Stimulated activated CD4-positive, alpha-beta T cell treated with anti-CD3 and anti-CD28 coated beads, TNF-alpha, amount 100 ng/mL, for 24 hours (primary cell): ENCODE measurements at places on chromosomes 4 and X.

DNA sequence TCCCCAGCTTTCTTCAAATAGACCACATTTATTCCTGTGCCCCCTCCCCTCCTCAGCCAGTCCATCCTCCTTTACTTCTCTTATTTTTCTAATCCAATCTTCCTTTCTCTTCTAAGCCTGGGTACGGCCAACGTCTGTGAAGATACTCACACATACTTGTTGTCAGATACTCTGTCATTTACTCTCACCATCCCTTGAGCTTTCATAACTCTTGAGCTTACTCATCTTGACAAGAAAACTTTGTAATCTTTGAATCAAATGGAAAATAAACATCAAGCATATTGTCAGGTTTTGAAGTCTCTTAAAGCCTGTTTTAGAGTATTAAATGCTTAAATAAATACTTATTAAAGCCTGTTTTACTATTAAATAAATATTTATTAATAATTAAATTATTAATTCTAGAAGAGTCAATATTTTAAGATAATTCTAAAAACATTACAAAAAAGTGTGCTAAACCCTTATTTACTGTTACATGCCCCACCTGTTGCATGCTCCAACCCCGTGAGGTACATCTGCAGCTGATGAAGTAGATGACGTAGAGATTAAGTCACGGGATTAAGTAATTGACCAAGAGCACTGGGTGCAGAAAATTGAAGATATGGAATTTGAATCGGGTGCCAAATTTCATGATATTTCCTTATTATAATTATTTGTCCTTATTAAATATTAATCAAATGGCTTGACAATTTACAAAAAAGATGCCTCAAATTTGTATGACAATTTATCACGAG lies 1.5 kb upstream of the TRIML2 start:
- DNase-seq = no peak

DNA sequence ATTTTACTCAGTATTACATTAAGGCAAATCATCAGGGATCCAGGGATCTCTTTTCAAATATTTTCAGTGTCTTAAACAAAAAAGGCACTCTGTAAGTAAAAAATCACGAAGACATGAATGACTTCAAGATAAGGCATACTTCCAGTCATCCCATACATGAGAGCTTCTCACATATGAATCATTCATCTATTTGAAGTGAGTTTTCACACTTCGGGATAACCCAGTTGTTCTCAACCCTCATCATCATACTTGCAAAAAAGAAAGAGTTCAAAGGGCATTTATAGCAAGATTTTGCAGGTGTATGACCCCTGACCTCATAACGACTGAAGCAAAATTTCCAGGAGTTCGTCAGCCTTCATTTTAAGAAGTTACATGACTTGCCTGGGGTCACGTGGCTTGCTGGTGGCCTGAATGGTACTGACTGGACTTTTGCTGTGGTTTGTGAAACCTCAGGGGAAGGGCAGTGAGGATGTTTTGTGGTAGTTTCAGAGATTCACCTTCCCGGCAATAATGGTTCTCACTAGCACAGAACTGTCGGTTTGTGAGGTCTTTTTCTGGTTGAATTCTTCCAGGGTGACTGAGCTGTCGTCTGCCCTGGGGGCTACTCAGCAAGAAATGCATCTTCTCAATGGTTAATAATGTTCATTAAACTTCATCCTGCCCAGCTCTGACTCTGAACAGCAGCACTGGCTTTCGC lies 115.8 kb upstream of the SHISA3 start:
- no peak for DNase-seq

- no peak for DNase-seq
Measured at GRCh38 chr4:27846951-27847350, 986.3 kb downstream of the STIM2 start.

- no peak for DNase-seq
Measured at GRCh38 chr4:25141592-25141991, 18.7 kb downstream of the SEPSECS start.

GRCh38 chr4:156584100-156584499 lies 387.5 kb downstream of the PDGFC start:
- no peak for DNase-seq

DNA sequence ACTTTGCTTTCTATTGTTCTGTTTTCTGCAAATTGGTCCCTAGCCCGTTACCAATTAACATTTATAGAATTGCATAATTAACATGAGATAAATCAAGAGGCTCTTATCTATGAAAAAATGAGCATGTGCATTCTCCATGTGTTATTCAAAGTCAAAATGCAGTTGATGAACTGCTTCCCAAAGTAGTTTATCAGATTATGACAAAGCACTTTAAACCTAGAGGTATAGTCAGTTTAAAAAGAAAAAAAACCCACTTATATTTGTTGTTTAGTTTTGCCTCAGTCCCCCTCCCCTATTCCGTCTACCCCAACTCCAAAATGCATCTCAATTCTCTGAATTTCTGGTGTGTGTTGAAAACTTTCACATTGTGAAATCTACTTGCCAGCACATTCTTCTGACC lies 119.5 kb downstream of the ATXN3L start:
- no peak for DNase-seq

GRCh38 chr4:84028340-84028739 lies 470.8 kb downstream of the NKX6-1 start:
- no peak for DNase-seq

GRCh38 chr4:81723927-81724587 lies 252.3 kb upstream of the RASGEF1B start:
- DNase-seq = no peak

- no peak for DNase-seq
Measured at GRCh38 chrX:12770440-12770839, 20.8 kb upstream of the PRPS2 start.

GRCh38 chr4:61251129-61251528 lies 51.0 kb downstream of the ADGRL3 start:
- DNase-seq = no peak

GRCh38 chr4:173211838-173212237 lies 43.2 kb downstream of the GALNT7 start:
- DNase-seq = no peak
